M059J (cell line): ENCODE measurements at places on chromosomes 6 and 20.
A peak's percentile ranks its signal among the peaks of the same experiment; 100 is the strongest.

DNA sequence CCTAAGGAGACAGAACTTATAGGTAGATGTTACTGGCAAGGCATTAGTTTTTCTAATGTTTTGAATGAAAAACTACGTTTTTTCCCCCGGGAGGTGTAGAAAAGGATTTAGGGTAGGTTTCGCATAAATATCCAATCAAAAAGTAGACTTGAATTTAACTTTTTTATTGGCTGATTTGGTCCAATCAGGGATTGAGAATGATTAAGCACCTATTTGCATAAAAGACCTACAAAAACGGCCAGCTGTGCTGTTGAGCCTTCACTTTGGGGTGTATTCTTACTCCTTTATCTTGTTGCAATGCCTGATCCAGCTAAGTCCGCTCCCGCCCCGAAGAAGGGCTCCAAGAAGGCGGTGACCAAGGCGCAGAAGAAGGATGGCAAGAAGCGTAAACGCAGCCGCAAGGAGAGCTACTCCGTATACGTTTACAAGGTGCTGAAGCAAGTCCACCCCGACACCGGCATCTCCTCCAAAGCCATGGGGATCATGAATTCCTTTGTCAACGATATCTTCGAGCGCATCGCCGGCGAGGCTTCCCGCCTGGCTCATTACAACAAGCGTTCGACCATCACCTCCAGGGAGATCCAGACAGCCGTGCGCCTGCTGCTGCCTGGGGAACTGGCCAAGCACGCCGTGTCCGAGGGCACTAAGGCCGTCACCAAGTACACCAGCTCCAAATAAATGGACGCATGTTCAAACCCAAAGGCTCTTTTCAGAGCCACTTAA, 113.5 kb upstream of the BTN3A2 start:
- DNase-seq: peak; percentile 98

DNA sequence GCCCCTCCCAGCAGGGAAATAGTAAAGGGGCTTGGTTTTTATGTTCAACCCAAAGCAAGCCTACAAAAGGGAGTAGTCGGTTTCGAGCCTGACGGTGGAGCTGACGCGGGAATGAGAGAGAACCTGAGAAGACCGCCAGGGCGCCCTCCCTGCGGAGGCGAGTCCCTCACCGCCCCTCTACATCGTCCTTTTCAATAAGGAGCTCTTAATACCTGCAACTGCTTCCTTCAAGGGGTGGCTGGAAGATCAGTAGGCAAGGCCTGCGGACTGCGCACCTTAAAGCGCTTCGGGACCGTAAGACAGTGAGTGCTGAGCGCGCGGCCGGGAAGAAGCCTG, 709 bp upstream of the ZNF76 start:
- no peak for DNase-seq

DNA sequence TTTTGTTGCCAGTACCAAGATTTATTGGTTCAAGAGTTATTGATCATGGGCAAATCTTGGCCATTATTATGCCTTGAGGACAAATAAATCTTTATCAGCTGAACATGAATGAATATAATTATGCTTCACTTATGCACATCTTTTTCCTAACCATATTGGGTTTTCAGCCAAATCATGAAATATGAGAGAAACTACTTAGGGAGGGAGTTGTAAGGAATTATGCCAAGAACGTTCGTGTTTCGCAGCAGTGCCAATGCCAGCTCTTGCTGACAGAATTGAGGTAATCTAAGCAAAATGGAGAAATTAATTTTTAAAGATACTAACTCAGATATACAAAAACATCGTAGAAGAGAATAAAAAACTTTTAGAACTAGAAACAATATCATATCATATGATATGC, 301.1 kb upstream of the SASH1 start:
- DNase-seq: no peak

DNA sequence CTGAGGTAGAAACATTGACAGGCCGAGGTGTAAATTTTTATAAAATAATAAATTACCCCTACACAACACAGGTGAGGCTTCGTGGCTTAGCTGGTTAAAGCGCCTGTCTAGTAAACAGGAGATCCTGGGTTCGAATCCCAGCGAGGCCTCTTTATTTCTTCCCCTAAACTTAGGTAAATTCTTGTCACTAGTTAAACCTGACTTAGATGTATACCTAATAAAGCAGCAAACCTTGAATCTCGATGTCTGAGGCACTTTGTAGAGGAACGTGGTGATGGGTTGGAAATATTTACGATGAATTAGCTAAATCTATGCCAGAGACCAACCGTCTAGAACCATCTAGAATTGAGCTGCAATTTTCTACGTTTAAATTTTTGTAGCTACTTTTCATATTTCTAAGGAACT, 185.6 kb downstream of the OR2B2 start:
- peak; percentile 63 for DNase-seq

- no peak for DNase-seq
These were observed 9.5 kb upstream of the ADGRG6 start for GRCh38 chr6:142292166-142292924.

GRCh38 chr20:16816192-16816591, 68.0 kb downstream of the OTOR start:
- DNase-seq: no peak

DNA sequence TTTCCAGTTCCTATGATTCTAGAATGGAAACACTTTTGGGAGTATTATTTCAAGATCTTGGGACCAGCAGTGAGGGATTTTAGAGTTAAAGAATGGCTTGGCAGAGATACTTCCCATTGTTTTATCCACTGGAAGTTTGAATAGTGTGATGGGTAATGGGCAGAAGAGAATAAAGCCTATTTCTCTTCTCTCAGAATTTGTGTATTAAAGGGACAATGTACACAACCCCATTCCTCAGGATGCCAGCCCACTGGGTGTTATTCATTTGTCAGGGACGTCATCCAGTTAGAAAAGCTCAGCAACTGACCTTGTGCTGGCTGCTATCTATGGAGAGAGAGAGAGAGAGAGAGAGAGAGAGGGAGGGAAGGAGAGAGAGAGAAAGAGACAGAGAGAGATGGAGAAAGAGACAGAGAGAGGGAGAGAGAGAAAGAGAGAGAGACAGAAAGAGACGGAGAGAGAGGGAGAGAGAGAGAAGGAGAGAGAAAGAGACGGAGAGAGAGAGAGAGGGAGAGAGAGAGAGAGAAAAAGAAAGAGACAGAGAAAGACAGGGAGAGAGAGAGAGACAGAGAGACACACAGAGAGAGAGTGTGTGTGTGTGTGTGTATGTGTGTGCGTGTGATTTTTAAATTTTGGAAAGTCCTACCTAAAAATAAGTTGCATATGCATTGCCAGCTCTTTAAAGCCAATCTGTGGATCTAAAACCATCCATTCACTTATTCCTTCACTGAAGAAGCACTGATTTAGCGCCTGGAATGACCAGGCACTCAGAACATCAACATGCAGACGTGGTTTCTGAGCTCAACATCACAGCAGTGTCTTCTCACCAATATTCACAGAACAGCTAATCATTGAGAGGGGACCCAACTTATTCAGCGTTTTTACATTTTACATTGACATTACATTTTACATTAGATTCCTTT, 388.8 kb downstream of the THBS2 start:
- DNase-seq: no peak

- DNase-seq: peak; percentile 15
These were observed 748 bp downstream of the UBE2J1 start for GRCh38 chr6:89351671-89352277.

DNA sequence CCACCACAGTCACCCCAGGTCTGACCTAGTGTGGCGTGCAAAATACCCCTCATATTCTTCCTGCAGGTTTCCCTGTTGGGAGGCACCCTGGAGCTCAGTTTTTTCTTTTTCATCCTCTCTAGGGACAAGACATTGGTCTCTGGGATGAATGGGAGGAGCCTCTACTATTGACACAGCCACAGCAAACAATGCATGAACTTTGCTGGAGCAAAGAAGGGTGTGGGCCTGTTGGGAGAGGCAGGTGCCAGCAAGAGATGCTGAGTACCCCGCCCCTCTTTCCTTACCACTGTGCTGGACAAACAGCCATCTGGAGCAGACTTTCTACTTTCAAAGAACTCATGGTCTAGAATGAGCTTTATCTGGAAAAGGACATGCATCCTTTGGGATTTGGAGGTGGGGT, 10.1 kb downstream of the TGM3 start:
- no peak for DNase-seq

GRCh38 chr6:170438402-170438753, 114.7 kb downstream of the PSMB1 start:
- DNase-seq: peak; percentile 100

- DNase-seq: no peak
These were observed 1.7 kb upstream of the ZMYND8 start for GRCh38 chr20:47358039-47358671.

DNA sequence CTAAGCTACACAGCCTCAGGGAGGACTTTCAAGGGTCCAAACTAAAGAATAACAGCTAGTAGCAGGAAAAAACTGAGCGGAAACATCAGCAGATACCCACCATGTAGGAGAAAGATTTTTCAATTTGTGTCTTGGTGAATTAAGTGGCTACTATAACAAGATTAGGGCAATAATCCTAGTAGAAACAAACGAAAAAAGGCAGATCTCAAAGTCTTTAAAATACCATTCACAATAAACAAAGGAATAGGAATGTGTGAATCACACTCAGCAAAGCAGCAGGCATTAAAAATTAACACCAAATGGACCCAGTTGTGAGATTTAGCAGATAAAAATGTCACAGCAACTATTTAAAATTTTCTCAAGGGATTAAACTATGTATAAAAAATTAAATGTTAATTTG, 761.2 kb downstream of the TENT5A start:
- no peak for DNase-seq

- DNase-seq: no peak
These were observed 65.4 kb downstream of the MDGA1 start for GRCh38 chr6:37632291-37632690.

GRCh38 chr20:63756648-63756991, 17.0 kb downstream of the SLC2A4RG start:
- no peak for DNase-seq

DNA sequence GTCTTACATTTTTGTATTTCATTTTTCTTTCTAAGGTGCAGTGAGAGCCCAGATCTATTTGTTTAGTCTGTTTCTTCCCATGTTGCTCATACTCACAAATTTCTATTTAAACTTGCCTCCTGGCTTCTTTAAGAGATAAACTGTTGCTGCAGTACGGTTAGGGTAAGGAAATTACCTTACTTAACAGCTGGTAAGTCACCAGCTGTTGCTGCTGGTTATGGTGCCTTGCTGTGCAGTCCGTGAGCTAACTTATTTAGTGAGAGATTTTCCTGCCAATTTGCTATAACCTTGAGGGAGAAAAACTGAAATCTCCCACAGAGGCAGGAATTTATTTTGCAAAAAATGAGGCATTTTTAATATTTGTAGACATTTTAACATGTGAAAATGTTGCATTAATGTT, 261.0 kb downstream of the UST start:
- DNase-seq: no peak

GRCh38 chr6:3440911-3441310, 15.9 kb downstream of the SLC22A23 start:
- DNase-seq: no peak

DNA sequence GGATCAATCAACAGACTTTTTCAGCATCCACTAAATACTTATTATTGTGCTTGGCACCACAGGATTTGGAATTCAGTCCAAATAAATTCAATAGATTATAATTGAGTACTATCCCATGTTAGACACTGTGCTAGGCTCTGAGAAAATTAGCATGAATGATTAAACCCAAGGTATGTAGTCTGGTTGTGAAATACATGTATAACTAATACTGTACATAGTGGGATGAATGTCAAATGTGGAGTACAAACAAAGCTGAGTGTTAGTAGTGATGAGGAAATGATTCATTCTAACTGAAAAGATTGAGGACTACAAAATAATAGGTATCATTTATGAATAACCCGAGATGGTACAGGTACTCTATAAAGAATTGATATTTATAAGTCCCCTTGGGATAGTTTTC, 111.9 kb upstream of the FLRT3 start:
- DNase-seq: no peak

DNA sequence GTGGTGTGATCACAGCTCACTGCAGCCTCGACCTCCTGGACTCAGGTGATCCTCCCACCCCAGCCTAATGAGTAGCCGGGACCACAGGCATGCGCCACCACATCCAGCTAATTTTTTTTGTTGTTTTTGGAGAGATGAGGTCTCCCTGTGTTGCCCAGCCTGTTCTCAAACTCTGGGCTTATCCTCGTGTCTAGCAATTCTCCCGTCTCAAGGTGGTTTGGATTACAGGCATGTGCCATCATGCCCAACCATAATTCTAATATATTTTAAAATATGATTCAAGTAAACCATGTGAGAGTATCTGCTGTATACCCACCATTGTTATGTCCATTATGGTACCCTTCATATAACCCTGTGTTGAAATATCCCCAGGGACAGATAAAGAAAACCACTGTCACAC, 60.3 kb upstream of the C20orf144 start:
- DNase-seq: no peak

GRCh38 chr6:100289285-100289684, 175.4 kb downstream of the SIM1 start:
- no peak for DNase-seq

GRCh38 chr20:3651204-3651962, 11.8 kb downstream of the GFRA4 start:
- DNase-seq: no peak

- peak; percentile 65 for DNase-seq
These were observed at the start of gene ZNF512B for GRCh38 chr20:63969838-63970713. ZNF512B (minus strand) TSS chr20:63969930; CDS start chr20:63967950, 1,980 bp downstream.

DNA sequence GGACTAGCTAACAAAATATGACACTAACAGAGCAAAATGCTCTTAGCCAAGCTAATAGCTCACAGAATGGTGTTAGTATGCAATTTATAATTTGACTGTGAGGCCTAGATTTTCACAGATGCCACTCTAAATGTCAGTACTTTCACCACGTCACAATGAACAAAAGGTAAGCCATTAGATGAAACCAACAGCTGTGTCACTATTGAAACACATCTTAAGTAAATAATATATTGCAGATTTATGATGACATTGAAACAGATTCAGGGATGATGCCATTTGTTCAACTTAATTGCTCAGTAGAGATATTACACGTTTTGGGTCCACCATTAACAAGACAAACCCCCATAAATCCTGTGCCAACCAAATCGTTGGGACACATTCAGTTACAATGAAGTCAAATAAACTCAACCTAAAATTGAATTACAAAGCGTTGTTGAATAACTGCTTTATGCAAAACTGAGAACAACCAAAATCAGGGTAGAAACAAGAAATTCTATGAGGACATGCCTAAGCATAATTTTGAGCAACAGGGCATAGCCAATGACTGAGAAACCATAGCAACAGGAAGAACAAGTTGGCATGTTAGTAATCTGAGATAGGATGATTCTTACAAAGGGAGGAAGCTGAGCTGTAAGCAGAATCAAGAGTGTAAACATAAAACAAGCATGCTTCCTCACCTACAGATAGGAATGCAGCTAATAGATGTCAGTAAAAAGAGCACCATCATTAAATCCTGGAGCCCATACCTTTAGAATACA, 85.6 kb upstream of the KHDRBS2 start:
- DNase-seq: no peak

- no peak for DNase-seq
These were observed 33.5 kb downstream of the GHRH start for GRCh38 chr20:37228082-37228481.

DNA sequence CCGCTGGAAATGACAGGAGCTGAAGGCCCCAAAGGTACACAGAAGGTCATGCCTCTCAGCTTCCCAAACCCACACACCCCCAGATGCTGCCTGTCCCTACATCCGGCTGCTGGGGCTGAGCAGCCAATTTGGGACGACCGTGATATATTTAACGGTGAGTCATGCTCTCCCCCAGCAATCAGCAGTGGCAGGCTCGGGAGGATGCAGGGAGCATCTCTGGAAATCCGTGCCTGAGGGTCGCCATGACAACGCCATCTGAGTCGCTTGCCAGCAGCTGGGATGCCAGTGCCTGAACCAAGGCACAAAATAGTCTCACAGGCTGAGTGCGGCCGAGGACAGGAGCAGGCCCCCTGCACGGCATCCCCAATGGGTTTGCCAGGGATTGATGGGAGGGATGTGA, 57.9 kb downstream of the KCNB1 start:
- peak; percentile 18 for DNase-seq

GRCh38 chr6:47380251-47380650, 70.5 kb upstream of the TNFRSF21 start:
- no peak for DNase-seq
